ENCODE measurements at places on chromosomes 12 and 14.

DNA sequence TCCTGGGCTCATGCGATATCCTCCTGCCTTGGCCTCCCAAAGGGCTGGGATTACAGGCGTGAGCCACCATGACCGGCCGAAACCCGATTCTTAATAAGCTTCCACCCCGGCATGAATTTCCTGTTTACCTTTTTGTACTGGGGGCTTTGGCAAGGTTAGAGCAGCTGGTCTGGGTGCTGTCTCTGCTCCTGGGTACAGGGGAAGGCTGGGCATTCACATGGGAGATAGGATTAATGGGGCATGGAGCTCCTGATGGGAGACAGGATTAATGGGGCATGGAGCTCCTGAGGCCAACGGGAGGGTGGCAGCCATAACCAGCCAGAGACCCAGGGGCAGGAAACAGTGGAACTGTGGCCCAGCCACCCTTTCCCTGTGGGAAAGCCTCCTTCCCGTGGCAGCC is 69.5 kb upstream of the DICER1 start:
- no peak for DNase-seq

DNA sequence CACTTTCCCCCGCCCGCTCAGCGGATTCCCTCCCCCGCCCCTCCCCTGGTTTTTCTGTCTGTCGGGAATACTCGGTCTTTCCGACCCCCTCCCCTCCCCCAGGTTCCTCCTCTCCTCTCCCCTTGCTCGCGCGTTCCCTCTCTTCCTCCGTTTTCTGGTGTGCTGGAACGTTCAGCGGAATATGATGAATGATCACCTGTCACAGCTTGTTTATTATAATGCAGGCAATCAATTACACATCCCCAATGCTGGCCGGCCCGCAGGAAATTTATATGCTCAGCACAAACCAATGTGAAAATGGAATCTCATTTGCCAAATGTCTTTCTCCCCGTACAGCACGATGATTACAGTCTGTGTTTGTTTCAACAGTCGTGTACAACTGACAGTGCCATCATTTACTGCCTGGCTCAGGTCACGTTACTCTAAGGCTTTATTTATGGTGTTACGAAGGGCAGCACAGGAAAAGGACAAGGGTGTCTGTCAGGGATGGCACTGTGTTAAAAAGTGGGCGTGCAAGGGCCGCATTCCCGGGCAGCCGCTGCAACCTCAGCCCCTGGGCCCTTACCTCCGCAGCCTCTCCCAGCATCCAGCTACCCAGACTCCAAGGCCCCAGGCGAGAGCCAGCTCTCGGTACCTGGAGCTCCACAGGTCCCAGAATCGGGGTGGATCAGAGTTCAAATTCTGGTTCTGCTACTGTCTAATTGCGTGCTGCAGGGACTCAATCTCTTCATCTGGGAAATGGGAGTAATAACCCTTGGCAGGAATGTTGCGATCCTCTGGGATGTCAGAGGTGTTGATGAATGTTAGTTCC is 24.7 kb upstream of the MAP1LC3B2 start:
- no peak for DNase-seq

GRCh38 chr14:68391311-68392014 is 401.4 kb downstream of the ZFP36L1 start:
- DNase-seq, result no peak

- no peak for DNase-seq
Measured at GRCh38 chr12:92600052-92600451, 102.7 kb upstream of the PLEKHG7 start.

DNA sequence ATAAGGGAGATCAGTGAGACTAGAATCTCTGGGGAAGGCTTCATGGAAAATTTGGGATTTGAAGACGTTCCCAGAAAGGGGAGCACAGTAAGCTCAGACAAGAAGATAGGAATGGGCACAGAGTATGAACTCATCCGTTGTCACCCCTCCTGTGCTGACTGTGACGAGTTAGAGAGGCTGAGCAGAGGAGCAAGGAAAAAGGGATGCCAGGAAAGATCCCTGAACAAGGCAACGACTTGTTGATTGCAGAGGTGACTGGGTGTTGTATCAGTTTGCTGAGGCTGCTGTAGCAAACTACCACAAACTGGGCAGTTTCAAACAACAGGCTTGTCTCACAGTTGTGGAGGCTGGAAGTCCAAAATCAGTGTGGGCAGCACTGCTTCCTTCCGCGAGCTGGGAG is 5.9 kb upstream of the GPD1 start:
- DNase-seq, result no peak

DNA sequence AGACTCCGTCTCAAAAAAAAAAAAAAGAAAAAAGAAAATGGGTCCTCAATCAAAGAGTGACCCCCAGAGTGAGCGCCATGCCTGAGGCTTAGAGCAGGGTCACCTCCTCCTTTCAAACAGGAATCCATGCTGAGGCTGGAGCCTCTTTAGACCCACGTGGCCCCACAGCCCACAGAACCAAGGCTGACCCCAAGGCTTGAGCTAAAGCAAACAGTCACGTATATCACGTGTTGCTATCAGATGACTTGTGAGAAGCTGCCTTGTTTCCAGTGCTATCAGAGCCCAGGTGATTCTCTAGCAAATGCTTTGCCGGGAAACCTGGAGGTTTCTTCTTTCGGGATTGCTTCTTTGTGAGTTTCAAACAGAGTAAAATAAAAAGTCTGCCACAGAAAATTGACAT is 31.7 kb upstream of the DYNC1H1 start:
- no peak for DNase-seq
